ENCODE measurements at places on chromosomes 1 and 21.

GRCh38 chr1:211017075-211017718, 116.8 kb downstream of the KCNH1 start:
- DNase-seq: no peak

DNA sequence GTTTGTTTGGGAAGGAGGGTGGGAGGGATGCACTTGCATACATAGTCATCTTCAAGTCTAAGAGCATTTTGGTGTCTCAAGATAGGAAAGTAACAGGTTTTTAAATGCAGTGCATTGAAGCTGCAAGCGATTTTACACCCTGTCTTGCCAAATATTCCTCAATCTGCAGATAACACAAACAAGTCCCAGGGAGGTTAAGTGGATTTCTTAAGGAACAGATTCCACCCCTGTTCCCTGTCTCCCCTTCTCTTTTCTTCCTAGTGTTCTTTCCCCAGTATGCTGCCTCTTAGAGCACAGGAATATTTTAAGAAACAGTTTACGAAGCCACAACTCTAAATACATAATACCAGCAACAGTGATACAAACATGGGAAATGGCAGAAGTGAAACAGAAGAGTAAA, 389.9 kb downstream of the PLPP3 start:
- no peak for DNase-seq

- no peak for DNase-seq
Measured at GRCh38 chr1:221373795-221374194, 368.1 kb downstream of the DUSP10 start.

DNA sequence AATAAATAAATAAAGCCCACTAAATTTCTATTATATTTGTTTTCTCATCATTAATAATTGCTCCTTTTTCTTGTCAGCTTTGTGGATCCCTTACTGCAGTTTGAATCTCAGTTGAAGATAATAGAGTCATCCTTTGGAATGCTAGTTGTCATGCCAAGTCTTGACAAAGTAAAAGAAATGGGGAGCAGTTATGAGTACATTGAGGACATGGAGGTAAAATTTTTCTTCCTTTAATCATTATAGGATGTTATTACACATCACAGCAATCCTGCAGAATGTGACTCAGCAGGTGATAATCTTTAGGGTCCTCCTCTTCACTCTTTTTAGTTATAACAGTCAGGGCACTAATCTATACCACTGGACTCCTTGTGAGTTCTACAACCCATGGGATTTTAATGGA, 24.1 kb downstream of the MROH9 start:
- DNase-seq: no peak
